ENCODE measurements at places on chromosomes 4 and X.
A peak's percentile ranks its signal among the peaks of the same experiment; 100 is the strongest.

DNA sequence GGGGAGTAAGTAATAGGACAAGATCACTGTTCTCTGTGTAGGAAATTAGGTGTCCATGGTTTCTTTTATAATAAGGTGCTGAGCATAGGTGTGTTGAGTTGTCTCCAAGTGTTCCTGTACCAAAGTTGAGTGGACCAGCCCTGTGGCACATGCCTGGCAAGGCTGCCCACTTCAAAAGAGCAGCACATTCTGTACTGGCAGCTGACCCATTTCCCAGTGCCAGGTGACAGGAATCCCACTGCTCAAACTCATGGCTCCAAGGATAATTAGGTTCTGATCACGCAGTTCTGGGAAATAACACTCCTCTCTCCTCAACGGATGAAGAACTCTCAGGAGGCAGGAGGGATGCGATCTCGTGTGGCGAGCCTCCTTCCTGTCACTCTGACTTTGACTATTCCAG lies 12.8 kb upstream of the LGI2 start:
- no peak for DNase-seq

- no peak for DNase-seq
Observed at GRCh38 chrX:85215946-85216345, 27.6 kb downstream of the SATL1 start.

- DNase-seq = no peak
Observed at GRCh38 chr4:3823496-3824341, 57.5 kb downstream of the ADRA2C start.

DNA sequence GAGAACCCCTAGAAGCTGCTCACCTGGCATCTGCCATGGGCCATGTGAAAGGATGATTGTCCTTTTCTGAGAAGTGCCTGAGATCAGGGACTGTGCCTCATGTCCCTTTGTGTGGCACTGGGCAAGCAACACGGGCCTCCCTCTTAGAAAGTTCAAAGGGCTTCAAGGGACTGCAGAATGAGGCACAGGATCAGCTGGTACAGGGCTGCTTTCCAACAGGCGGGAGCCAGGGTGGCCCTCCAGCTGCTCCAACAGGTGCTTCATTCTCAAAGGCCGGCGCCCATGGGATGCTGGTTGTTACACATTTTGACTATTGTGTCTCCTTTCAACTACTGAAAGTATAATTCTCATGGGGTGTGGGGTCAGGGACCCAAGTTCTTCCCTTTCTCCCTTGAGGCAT lies 114.7 kb downstream of the ENPP6 start:
- no peak for DNase-seq

DNA sequence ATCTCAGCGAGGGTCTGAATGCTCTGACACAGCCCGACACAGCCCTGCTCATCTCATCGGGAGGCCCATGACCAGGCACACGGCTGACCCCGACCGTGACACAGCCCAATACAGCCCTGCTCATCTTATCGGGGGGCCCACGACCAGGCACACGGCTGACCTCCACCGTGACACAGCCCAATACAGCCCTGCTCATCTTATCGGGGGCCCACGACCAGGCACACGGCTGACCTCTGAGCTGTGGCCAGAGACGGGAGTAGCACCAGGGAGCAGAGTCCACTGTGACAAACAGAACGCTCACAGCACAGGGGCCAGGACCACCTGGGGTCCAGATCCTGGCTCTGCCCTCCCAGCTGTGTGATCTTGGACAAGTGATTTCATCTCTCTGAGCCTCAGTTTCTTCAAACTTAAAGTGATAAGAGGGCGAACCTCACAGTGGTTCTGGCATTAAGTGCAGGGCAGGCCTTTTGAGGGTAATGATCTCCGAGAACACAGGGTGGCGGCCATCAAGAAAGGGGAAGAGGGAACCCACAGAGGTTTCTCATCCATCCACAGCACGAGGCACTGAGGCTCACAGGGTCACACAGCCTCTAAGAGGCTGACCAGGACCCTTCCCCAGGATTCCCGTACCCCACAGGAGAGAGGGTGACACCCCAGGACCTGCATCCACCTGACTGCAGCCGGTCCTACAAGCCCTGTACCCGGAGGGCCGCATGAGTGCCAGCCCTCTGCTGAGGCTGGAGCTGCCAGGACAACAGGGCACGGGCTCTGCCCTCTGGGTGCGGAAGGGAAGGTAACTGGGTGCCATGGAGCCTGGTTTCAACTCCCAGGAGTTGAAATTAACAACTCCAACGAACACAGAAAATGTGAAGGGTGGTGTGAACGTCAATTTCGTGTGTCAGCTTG lies 60.1 kb downstream of the WFS1 start:
- DNase-seq = no peak

- DNase-seq = no peak
Observed at GRCh38 chr4:150401083-150401687, 180.8 kb upstream of the MAB21L2 start.

DNA sequence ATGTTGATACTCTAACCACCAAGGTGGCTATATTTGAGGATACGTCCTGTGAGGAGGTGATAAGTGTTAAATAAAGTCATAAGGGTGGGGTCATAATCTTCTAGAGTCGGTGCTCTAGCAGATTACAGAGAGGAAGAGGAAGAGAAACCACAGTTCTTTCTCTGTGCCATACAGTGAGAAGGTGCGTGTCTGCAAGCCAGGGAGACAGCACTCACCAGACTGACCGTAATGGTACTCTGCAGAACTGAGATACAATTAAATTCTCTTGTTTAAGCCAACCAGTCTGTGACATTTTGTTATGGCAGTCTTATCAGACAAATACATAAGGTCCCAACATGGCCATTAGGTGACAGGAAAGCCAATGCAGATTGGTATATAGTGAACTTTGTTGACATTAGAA lies 480.9 kb upstream of the IGFBP7 start:
- no peak for DNase-seq

DNA sequence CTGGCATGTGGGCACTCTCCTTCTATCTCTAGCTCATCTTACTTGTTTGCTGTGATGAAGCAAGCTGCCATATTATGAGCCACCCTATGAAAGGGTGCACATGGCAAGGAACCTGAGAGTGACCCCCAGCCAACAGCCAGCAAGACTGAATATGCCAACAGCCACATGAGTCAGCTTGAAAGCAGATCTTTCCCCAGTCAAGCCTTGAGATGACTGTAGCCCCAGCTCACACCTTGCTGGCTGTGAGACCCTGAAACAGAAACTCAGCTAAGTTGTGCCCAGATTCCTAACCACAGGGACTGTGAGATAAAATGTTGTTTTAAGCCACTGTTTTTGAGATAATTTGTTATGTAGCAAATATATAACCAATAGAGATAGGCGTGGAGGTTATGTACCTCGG lies 36.2 kb downstream of the KDM5C start:
- no peak for DNase-seq

DNA sequence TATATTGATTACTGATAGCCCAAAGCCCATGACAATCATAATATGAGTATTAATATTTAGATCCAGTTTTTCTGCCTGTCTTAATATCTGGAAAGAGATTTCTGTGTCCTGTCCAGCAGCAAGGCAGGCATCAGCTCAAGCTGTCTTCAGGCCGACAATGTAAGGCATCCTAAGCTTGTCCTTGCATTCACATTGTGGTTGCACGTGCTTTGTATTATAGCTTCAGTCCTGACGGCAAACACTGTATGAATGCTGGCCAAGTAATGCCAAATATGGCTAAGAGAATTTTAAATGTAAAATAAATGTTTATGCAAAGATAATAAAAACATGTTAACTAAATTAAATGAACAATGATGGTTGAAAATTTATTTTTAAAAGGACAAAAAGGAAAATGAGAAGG lies 255.7 kb upstream of the RPS6KA3 start:
- DNase-seq = no peak

- peak; percentile 37 for DNase-seq
Observed at GRCh38 chrX:45479196-45479834, 278.6 kb upstream of the DIPK2B start.

DNA sequence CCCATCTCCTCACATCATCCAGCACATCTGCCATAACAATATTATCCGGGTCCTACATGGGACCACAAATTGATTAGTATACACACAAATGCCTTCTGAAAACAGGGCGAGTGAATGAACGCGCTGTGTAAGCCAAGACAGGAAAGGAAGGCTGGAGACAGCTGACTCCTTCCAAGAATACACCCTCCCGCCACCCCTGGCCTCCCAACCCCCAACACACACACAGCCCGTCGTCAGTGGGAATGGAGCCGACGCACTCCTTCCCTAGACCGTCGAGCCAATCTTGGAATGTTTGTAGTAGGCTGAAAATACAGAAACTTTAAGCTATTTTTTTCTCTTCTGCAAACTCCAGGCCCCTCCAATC lies 319 bp upstream of the MAGEH1 start:
- DNase-seq = no peak

DNA sequence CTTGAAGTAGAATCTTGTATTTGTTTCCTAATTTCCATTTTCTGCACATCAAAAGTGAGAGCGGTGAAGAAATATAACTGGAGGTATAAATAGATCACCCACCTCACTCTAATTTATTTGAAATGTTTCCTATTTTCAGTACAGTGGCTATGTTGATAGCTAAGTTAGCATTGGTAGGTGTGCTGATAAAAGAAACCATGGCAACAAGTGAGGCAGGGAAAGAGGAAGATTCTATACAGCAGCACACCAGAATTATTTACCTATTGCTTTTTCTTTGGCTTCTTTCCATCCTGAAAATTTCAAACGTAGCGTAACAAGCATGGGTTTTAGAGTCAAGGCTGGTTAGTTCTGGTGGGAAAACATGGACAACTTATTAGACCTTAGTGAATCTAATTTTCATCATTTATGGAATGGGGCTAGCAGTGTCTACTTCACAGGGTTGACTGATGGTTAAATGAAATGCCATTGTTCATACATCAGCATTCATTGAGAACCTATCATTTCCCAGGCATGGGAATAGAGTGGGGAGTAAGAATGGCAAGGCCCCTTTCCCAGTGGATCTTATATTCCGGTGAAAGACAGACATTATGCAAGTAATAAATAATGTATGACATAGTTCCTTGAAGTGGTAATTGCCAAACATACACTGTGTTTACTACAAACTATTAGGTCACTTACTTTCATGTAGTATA lies 30.6 kb upstream of the CTSO start:
- DNase-seq = no peak

- no peak for DNase-seq
Observed at GRCh38 chr4:113901994-113902787, 77.3 kb downstream of the ARSJ start.

DNA sequence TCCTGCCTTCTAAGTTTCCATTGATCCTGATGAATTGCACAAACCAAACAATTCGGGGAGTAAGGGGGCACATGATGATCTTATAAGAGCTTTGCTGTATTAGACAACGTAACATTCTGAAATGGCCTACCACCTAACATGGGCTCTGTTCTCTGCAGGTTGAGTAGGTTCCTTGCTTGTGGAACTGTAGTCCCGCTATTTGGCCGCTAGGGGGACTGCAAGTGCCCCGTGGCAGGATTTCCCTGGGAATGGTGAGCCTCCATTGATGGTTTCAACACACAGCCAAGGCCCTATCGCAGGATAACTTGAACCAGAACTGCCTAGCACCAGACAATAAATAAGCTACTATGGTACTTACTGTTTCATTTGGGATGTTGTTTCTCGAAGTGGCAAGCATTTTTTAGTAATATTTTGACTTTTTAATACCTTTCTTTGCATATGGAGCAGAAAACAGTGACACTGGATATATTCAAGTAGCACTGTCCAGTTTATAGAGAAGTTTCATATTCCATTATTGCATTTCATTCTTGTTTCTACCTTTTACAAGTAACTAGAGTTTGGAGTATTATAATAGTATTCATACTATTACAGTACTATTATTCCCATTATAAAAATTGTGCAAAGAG lies 11.9 kb downstream of the AR start:
- peak; percentile 46 for DNase-seq

- DNase-seq = no peak
Observed at GRCh38 chrX:46819136-46819535, 17.7 kb upstream of the RP2 start.

DNA sequence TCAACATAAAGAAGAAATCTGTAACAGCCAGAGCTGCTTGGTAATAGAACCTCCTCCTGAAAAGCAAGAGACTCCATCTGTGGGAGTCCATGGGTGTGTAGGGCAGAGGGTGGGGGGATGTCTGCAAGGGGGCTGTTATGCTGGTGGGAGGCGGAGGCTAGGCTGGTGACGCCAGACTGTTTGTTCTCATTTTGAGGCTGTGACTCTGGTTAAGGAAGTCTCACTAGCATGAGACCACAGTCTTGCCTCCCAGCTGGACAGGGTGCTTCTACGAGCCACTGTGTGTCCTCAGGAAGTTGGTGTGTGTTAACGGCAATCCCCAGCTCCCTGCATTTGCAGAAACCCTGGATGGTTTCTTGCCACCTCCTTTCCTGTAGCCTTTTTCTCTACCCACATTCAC lies 79.8 kb downstream of the NSUN7 start:
- no peak for DNase-seq

GRCh38 chrX:13565511-13565910 lies 3.9 kb upstream of the EGFL6 start:
- no peak for DNase-seq

DNA sequence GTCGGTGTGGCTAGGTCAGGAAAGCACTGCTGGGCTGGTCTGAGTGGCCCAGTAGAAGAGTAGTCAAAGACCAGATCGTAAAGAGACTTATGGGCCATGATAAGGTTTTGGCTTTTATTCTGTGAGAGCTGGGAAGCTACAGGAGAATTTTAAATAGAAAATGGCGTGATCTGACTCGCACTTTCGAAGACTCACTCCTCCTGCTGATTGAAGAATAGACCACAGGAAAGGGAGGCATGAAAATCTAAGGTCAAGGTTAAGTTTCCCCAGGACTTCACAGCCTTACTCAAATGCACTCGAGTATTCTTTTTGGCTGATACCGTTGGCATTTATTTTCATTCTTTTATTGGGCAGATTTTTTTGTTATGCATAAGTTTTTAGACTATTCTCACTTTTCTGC lies 231.4 kb upstream of the ANKRD50 start:
- no peak for DNase-seq

- DNase-seq = no peak
Observed at GRCh38 chr4:15651676-15652075, 3.5 kb downstream of the FBXL5 start.

- DNase-seq = peak; percentile 7
Observed at GRCh38 chrX:47690175-47690574, 31.2 kb upstream of the UXT start.

- DNase-seq = peak; percentile 1
Observed at GRCh38 chrX:102546828-102547493, 30.4 kb upstream of the TMSB15A start.

DNA sequence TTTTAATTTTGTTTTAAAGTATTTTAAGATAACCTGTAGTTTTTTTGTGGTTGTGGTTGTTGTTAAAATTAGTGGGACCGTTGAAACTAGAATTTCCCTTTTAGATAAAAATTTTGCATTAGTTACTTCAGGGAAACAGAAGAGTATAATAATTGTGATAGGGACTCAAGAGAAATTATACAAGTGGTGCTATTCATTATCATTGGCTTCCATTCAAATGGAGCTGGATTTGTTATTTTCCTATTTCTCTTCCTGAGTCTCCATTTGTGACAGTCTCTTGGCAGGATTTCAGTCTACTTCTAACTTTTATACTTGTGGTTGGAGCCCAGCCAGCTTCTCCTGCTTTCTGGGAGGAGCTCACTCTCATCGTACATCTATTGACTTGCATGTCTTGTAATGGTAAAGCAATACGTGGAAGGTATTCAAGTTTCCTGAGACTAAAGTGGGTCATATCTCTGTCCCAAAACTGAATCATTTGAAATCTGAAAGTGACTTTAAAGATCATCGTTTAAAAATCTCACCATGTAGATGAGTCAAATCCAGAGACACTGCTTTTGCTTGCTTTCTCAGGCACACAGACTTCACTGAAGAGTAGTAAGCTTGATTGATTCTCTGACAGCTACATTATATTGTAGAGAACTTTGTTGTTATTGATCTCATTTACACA lies 155.8 kb downstream of the RPA4 start:
- DNase-seq = peak; percentile 1

Measured in GM03348 (cell line).